NT2/D1 (cell line): ENCODE measurements at places on chromosomes 16 and 17.

DNA sequence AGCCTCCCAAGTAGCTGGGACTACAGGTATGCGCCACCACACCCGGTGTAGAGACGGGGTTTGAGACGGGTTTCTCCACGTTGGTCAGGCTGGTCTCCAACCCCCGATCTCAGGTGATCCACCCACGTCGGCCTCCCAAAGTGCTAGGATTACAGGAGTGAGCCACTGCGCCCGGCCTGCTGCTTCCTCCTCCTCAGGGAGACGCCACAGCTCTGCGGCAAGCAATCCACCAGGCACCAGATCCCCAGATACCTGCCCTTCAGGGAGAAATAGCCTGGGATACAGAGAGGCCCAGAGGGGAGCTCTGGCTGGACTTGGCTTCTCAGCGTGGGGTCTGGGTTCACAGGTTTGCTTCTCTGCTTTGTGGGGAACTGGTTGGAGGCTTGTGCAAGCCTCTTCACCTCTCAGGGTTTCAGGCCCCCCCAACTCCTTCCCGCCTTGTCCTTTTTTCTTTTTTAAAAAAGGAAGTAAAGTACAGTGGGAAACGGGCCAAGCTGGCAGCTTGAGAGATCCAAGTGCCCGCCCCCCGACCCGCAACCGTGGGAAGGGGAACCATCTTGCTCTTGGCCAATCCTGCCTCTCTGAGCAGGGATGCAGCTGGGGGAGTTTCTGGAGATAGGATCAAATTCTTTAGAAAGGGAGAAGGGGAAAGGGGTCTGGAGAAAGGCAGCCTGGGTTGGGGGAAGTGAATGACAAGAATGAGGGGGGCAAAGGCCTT, 2.6 kb upstream of the SPHK1 start:
- no peak for DNase-seq

GRCh38 chr17:33370401-33370800, 77.3 kb upstream of the ASIC2 start:
- DNase-seq = no peak

- peak; percentile 87 for DNase-seq
Measured at GRCh38 chr17:35764123-35764991, 3.7 kb downstream of the C17orf50 start.

DNA sequence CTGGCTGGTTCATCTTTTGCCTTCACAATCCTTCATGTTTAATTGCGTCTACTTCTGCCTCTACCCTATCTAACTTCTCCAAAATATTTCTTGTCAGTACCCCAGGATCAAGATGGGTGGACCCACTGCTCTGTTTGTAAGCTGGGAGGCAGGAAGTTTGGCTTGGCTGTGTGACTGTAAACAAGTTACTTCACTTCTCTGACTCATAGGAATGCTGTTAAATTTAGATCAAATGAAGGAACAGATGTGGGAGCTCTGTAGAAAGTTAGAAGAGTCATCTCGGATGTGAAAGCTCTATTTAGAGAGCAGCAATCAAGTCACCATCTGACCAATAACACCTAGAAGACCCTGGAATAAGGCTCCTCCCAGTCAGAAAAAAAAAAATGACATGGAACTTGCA, 55.2 kb upstream of the MRTFB start:
- DNase-seq = no peak

DNA sequence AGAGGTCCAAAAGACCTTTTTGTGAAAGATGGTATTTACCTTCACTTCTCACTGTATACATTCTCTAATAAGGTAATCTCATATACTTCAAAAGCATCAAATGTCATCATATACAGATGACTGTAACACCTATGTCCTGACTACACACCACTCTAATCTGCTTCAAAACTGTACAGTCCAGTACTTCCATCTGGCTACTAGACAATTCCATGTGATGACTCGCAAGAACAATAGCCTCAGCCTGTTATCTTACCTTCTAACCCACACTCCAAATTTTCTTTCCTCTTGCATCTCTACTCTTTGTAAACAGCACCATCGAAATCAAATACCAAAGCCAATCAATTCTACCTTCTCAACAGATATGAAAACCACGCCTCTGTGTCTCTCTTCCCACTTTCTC, 24.1 kb downstream of the MYO1D start:
- DNase-seq = no peak

DNA sequence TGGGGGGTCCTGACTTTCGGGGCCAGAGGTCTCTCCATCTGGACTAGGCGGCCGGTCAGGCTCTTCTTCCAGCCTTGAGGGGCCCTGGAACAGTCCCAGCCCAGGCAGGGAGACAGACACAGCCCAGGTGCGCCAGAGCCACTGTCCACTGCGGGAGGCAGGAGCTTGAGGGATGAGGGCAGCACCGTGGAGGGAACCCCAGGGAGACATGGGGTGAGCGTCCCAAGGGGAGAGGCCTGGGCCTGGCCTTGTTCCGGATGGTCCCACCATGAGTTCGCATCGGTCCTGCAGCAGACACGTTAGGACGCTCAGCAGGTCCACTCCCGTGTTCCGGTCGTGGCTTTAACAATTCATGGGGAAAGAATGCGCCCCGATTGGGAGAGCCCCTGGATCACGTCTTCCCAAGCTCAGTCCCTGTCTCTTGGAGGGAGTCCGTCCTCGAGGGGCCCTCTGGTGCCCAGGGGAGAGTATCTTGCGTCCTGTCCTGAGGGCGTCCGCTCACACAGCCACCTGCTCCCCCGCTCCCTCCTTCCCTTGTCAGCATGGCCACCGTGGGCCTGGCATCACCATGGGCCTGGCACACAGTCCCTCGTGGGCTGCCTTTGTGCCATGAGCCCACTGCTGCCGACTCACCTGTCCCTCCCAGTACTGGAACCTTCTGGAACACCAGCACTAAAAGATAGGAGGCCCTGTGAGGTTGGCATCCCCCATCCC, 6.7 kb upstream of the NUDT16L1 start:
- no peak for DNase-seq

DNA sequence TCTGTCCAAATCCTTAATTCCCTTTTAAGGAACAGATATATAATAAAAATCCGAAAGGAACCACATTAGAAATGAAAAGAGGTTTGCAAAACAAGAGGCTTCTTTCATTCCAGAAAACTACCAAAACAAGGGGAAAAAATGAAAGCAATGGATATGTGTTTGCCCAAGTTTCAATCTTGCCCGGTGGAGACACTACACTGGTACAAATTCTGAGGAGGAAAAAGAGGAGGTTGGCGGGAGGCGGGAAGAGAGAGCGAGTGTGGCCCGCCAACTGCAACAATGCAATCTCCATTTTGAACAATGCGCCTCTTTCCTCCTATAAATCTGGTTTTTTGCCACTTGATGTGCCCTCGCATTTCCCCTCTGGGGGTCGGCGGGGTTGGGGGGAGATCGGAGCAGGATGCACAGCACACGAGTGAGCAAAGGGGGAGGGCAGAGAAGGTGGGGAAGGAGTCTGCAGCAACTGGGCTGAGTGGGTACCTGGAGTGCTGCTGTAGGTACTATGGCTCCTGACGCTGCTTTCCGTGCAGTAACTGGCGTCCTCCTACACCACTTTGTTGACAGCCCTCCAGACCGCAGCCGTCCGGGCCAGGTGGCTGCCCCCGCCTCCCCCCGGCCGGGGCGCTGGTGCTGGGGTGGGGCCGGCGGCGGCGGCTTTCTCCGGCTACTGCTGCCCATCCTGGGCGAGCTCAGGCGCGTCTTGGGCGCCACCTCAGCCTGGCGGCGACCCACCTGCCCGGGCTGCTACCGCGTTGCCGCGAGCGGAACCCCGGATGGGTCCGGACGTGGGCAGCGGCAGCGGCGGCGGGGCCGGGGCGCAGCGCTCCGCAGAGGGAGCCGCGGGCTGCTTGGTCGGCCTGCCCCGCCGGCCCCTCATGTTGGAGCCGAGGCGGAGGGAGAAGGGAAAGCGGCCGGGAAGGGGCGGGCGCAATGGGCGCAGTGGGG, 93.8 kb upstream of the PLEKHM1 start:
- DNase-seq = no peak
